Thoracic aorta (tissue), 2 donors: ENCODE measurements at places on chromosomes 7 and 10. TPM values are rescaled to one million over a fixed set of nuclear protein-coding genes. Genes with fewer than 3 reads are reported as not detected.
A peak's percentile ranks its signal among the peaks of the same experiment; 100 is the strongest.

GRCh38 chr7:147474862-147475261 is 1115.7 kb upstream of the C7orf33 start:
- H3K4me3 ChIP-seq: no peak overlapping the region
- H3K27ac ChIP-seq: no peak overlapping the region
- no peaks in the 10 kb centered on the region for H3K4me1 ChIP-seq
- H3K36me3 ChIP-seq: no peaks in the 10 kb centered on the region

GRCh38 chr7:25852211-25852938 is 299.6 kb upstream of the NFE2L3 start:
- H3K4me3 ChIP-seq: peak overlapping the region; percentile 60
- H3K36me3 ChIP-seq: no peaks in the 10 kb centered on the region
- no peaks in the 10 kb centered on the region for H3K27me3 ChIP-seq
- no peak for DNase-seq

GRCh38 chr7:31896925-31897324 is 173.3 kb downstream of the PDE1C start:
- H3K27me3 ChIP-seq: no peaks in the 10 kb centered on the region
- H3K36me3 ChIP-seq: no peaks in the 10 kb centered on the region
- DNase-seq: no peak
- H3K4me1 ChIP-seq: no peaks in the 10 kb centered on the region
- H3K27ac ChIP-seq: no peak overlapping the region

DNA sequence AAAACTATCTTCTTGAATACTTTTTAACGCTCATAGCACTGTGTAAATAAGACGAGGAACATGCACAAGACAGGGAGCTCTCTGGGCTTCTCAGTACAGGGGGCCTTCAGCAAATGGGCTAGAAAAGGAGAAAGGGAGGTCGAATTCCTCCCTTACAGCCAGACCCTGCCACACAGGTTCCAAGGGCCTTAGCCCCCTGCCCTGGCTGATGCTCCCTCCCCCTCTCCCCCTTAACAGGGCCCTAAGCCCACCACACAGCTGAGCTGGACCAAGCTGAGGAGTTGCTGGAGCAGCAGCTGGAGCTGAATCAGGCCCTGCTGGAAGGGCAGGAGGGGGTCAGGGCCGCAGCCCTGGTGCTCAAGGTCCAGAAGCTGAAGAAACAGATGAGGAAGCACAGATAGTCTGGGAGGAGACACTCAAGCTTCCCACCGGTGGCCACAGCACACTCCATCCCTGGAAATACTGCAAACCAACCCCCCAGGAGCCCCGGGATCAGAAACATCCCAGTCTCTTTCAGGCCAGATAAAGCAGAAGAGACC is 153.9 kb downstream of the SNX13 start:
- H3K36me3 ChIP-seq: no peaks in the 10 kb centered on the region
- H3K4me3 ChIP-seq: no peak overlapping the region
- no peaks in the 10 kb centered on the region for H3K27me3 ChIP-seq
- H3K27ac ChIP-seq: no peak overlapping the region

- no peaks in the 10 kb centered on the region for H3K36me3 ChIP-seq
- H3K27ac ChIP-seq: no peak overlapping the region
- H3K4me3 ChIP-seq: no peak overlapping the region
Observed at GRCh38 chr7:41122256-41122987, 580.5 kb downstream of the INHBA start.

DNA sequence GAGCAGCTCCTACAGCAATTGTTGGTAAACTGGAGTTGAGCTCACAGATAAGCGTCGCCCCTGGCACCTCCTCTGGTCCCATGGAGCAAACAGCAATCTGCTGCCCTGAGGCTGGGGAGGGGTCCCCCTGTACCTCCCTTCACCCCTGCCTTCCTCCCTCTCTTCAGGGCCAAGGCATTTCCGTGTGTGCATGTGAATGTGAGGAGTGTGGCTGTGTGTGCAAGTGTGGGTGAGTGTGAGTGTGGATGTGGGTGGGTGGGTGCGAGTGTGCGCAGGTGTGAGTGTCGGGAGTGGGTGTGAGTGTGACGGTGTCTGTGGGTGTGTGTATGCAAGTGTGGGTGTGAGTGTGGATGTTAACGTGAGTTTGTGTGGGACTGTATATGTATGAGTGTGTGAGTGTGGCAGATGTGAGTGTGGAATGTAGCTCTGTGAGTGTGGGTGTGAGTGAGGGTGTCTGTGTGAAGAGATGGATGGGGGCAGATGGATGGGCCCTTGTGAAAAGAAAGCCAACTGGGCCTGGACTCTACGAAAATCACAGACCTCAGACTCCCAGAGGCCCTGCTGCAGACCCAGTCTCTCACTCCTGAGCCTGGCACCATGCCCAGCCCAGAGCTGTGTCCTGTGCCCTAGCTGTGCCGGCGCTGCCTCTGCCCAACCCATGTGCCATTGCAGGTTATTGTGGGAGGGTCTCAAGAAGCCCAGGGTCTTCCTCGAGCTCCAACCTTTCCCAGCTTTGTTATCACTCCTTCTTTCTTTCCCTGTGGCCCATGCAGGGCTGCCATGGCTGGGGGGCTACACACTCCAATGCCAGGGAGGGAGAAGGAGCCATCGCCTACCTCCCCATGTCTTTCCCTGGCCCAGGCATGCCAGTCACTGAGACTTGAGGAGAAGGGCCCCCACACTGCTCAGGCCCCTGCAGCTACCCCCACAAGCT is 73.9 kb downstream of the GRID1 start:
- DNase-seq: no peak
- H3K27ac ChIP-seq: no peak overlapping the region

DNA sequence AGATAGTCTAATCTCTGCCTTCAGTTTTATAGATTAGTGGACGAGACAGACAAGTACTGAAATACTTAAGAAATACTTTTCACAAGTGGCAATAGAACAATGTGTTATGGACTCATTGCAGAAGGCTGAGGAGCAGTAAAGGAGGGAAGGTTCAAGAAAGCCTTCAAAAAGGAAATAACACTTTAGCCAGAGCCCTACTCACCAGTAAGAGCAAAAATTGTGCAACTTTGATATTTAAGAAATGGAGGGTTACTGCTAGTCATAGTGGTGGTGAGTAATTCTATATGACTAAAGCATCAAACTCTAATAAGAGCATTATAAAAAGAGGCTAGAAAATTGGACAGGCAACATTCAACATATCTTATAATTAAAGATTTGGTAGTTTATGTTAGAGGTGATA is 28.8 kb downstream of the PTPN12 start:
- DNase-seq: no peak
- H3K4me1 ChIP-seq: peaks cover 5% of the 10 kb centered on the region
- H3K27ac ChIP-seq: no peak overlapping the region
- no peak overlapping the region for H3K4me3 ChIP-seq
- H3K36me3 ChIP-seq: no peaks in the 10 kb centered on the region

DNA sequence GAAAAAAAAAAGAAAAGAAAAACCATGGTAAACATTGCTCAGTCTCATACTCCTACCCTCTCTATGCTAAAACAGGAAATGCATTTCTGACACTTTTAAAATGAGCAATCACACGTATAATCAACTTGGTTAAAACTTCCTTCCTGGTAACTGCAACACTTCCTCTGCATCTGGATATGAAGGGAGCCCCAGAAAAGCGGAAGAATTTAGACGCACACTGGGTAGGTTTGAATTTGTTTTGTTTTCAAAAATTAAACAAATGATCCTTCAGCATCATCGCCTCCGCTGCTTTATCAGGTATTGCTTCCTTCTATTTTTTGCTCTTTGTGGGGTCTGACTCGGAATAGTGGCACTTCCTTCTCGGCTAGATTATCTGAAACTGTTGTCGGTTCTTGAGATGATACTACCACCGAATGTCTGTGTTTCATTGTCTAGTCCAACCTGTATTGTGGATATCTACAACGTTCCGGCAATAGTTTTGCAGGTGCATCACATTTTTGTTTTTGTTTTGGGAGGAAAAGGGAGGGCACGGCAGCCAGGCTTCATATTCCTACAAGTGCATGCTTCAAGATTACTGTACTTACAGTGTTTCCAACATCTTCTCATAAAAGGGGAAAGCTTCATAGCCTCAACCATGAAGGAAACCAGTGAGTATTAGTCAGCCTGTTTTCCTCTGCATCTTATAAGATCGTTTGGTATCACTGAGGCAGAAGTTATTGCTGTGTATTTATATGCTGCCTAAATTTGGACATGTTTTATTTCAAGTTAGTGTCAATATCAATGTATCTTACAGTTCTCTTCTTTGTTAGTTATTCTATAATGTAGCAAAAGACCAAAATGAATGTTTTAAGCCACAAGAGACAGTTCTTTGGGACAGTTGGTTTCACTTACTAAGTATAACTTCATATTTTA is at the start of gene PIK3CG:
PIK3CG (plus strand) TSS at position 153 of the 912 bp plus-strand sequence. CDS start 2,280 bp downstream, outside the sequence.
- no peak within 1 kb of the TSS for H3K27ac ChIP-seq
- H3K4me1 ChIP-seq: peaks cover 3% of the 10 kb centered on the region
- no peaks in the 10 kb centered on the region for H3K27me3 ChIP-seq
- no peak for DNase-seq

DNA sequence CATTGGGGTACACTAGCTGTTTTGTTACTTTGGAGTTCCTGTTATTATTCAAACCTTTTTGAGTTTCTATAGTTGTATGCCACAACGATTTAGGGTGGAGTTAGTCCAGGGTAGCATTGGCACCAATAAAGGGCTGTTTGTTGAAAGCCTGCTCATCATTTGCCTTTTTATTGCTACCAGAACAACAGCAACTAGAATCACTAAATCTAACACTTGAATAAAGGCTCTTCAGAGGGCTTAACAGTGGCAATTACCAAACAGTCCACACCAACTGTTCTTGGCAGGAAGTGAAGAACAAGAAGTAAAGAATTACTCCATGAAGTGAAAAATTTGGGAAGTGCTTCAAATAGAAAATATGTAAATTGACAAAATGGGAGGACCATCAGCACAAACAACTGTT is 621.4 kb downstream of the PHTF2 start:
- no peak for DNase-seq
- H3K4me1 ChIP-seq: no peaks in the 10 kb centered on the region
- no peaks in the 10 kb centered on the region for H3K27me3 ChIP-seq
- H3K27ac ChIP-seq: no peak overlapping the region
- no peaks in the 10 kb centered on the region for H3K36me3 ChIP-seq
- H3K4me3 ChIP-seq: no peak overlapping the region

DNA sequence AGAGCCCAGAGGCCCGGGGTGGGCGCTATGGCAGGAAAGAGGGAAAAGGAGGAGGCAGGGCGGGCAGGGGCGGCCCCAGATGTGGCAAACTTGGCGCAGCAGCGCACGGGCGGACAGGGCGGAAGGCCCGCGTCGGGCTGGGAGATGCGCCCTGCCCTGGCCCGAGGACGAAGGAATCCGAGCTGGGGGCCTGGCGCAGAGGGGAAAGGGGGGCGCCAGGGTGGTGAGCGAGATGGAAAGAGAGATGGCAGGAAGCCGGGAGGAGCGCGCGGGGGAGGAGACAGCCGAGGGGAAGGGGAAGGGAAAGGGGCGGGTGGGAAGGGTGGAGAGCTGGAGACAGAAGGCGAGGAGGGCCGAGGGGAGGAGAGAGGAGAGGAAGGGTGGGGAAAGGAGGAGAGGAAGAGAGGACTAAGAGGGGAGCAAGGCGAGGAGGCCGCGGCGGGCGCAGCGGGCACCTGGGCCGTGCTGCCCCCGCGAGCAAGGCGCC is at the start of gene MARVELD1:
MARVELD1 (plus strand) TSS at position 392 of the 487 bp plus-strand sequence. CDS start 147 bp downstream, outside the sequence.
- H3K4me1 ChIP-seq: peaks cover 54% of the 10 kb centered on the region
- H3K36me3 ChIP-seq: peaks cover 12% of the 10 kb centered on the region
- no peaks in the 10 kb centered on the region for H3K27me3 ChIP-seq
- peak within 1 kb of the TSS; percentile 96 for H3K27ac ChIP-seq
- DNase-seq: peak; percentile 48
- H3K4me3 ChIP-seq: peak within 1 kb of the TSS; percentile 86

DNA sequence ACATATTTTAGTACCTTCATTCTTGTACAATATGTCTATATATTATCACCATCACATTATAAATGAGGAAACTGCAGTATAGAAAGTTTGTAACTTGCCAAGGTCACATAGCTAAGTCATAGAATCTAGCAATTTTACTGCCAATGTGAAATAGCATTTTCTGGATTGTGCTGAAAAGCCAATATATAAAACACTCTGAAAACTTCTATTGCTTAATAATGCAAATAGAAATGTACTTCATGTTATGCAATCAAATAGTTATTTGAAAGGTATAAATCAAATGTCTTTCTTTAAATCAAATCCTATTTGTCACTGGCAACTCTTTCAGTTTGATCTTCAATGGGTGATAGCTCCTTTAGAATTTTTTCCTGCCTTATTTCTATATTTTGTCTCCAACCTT is 129.5 kb downstream of the TMEM26 start:
- no peaks in the 10 kb centered on the region for H3K36me3 ChIP-seq
- H3K4me1 ChIP-seq: no peaks in the 10 kb centered on the region
- DNase-seq: no peak
- no peak overlapping the region for H3K4me3 ChIP-seq
- H3K27me3 ChIP-seq: no peaks in the 10 kb centered on the region
- no peak overlapping the region for H3K27ac ChIP-seq

- DNase-seq: no peak
- no peaks in the 10 kb centered on the region for H3K4me1 ChIP-seq
- no peaks in the 10 kb centered on the region for H3K27me3 ChIP-seq
- H3K36me3 ChIP-seq: no peaks in the 10 kb centered on the region
Observed at GRCh38 chr10:132200344-132201110, 13.8 kb downstream of the DPYSL4 start.

DNA sequence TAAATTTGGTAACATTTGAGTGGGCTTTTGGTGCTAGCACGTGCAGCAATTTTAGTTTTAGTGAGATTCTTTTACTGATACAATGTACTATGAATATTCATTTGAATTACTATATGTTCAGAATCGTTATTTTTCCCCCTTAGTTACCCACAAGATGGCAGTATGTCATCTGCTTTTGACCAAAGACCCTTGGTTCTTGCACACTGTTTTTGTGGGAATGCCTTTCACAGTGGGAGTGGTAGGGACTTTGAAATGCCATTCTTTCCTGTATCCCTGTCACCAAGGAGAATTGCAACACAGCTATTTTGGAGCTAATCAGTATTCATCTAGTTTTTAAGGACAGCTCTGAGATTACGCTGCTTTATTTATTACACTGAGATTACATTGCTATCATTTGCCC is 40.6 kb downstream of the SEC23IP start:
- no peak for DNase-seq
- H3K4me1 ChIP-seq: no peaks in the 10 kb centered on the region
- peaks cover 11% of the 10 kb centered on the region for H3K36me3 ChIP-seq
- no peak overlapping the region for H3K27ac ChIP-seq
- H3K4me3 ChIP-seq: no peak overlapping the region

DNA sequence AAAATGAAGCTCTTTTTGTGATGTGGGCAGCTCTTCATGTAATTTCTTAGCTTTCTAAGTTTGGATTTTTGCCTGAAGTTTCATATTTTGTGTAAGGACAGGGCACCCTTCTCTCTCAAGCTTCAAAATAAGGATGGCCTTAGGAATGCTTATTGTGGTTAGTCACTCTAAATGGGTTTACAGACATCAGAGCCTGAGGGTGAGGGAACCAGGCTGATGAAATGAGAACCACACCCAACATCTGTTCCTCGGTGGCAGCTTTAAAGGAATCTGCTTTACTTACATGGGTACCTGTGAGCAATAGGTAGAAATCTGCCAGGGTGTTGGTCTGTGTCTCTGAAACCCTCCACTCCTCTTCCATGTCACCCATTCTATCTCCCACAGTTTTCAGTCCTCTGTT is 174.3 kb downstream of the EMX2 start:
- no peaks in the 10 kb centered on the region for H3K36me3 ChIP-seq
- H3K27me3 ChIP-seq: no peaks in the 10 kb centered on the region
- H3K27ac ChIP-seq: no peak overlapping the region
- DNase-seq: no peak
- H3K4me1 ChIP-seq: no peaks in the 10 kb centered on the region
- H3K4me3 ChIP-seq: no peak overlapping the region

The TNKS2 gene
- 45.1 TPM for total RNA-seq

The LRRD1 gene
- total RNA-seq: not detected

The SFMBT2 gene
- total RNA-seq: 9.0 TPM
